AG20443 (cell line): ENCODE measurements at places on chromosomes 6 and 20.

- peak; percentile 21 for DNase-seq
Measured at GRCh38 chr6:101083533-101084175, 202.5 kb upstream of the ASCC3 start.

GRCh38 chr6:62721408-62721807, 435.4 kb upstream of the KHDRBS2 start:
- DNase-seq, result no peak

DNA sequence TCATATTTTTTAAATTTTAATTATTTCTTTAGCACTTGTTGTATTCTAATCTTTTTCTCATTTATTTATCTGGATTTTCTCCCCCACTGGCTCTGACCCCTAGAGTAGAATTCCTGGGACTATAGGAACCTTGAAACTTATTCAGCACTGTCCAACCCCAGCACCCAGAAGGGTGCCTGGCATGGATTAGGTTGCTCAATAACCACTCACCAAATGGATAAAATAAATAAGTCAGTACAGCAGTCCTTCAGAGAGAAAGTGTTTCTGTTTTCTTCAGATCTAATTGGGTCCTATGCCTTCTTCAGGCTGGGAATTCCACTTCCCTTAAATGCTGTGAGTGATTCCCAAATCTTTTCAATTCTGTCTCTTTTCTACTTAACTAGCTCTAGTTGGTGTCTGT, 206.2 kb downstream of the PTPRK start:
- DNase-seq, result no peak

DNA sequence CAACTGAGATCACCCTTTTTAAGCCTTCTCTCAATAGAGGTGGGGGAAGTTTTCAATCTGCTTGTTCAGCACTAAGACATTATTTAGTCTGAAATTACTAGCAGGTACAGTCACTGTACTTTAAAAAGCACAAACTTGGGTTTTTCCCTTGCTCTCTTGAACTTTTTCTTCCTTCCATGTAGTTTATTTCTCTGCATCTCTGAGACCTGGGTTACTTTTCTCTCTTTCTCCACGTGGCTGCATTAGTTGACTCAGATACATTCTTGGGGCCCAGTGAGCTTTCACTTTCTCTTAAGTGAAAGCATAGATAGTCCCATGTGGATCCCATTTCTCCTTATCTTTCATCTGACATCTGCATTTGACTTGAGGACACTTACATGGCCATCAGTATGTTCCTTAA, 433.9 kb upstream of the MAP3K7 start:
- no peak for DNase-seq

DNA sequence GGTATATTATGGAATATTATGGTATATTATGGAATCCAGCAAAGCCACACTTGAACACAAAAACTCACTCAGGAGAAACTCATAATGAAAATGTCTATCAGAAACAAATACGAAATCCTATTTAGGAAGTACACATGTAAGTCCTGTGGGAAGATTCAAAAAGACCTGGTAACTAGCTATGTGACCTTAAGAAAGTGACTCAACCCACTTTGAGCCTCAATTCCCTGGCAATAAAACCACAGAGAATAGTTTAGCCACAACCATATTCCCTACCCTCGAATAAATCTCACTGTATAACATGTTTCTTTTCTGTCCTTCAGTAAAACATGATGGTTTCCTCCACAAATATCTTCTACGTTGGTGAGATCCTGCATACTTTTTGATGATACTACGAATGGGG, 56.4 kb downstream of the ZMYND8 start:
- DNase-seq, result no peak

GRCh38 chr6:81751388-81752083, 945 bp downstream of the TENT5A start:
- peak; percentile 38 for DNase-seq

DNA sequence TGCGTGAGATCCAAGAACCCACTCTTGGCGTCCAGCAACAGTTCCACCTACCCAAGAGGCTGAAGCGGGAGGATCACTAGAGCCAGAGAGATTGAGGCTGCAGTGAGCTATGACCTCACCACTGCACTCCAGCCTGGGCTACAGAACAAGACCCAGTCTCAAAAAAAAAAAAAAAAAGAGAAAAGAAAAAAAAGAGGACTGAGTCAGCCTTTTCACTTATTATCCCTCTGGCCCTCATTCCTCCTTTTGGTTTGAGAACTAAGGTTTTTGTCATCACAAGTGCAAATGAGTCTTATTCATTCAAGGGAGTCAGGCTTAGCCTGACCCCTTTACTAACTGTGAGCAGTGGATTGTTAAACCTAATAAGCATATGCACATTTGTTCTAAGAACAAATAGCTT, 37.9 kb upstream of the JARID2 start:
- DNase-seq, result peak; percentile 20

- no peak for DNase-seq
Measured at GRCh38 chr6:70889270-70889669, 67.6 kb downstream of the B3GAT2 start.

GRCh38 chr6:54072635-54073313, 38.5 kb upstream of the MLIP start:
- DNase-seq, result no peak

- DNase-seq, result no peak
Measured at GRCh38 chr6:72084992-72085569, 198.7 kb downstream of the RIMS1 start.

DNA sequence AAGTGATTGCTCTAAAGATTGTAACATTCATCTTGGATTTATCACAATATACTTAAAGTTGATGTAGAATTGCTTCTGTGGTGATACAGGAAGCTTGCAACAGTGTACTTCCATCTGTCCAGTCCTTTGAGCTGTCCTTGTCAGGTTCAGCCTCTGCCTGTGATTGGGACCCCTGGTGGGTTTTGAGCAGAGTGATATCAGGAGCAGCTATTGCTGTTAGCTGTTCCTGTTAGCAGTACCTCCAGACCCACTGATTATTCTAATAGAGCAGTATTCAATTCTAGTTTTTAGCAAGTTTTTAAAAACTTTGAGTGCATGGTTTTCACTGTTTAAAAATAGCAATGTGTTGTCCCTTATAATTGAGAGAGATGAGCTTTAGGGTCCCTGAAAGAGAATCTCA, 48.8 kb downstream of the TULP4 start:
- DNase-seq, result no peak

DNA sequence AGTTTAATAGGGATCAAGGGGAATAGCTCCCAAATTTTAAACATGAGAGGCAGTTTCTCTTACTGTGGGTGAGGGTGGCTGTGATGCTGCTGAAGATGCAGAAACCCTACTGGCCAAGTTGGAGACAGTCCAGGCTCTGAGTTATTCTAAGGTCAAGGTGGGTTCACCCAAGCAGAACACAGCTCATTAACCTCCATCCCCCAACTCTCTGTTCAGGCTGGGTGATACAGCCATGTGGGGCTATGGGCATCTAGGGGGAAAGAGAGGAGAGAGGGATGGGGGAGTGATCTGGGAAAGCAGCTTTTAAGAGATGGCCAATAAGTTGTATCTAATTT, 18.9 kb upstream of the TRAM2 start:
- no peak for DNase-seq

- DNase-seq, result no peak
Measured at GRCh38 chr6:155171747-155172449, 91.9 kb upstream of the CLDN20 start.

DNA sequence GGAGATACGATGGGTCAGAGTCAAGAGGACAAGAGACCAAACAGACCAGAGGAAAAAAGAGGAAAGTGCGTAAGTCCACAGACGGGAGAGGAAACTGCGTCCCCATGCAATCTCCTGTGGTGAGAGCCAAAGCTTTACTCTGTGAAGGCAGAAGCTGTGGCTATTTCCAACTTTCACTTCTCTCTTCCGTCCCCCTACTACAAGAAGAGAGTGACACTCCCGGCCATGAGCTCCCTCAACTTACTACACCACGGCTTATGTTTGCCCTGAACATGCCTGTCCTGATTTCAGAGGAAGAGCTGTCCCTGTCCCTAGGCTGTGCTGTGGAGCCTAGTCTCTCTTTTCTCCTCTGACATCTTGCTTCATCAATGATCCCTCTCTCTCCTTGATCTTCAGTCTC, 11.5 kb upstream of the SSR1 start:
- DNase-seq, result no peak

GRCh38 chr6:169450097-169450496, 196.5 kb upstream of the THBS2 start:
- DNase-seq, result no peak

DNA sequence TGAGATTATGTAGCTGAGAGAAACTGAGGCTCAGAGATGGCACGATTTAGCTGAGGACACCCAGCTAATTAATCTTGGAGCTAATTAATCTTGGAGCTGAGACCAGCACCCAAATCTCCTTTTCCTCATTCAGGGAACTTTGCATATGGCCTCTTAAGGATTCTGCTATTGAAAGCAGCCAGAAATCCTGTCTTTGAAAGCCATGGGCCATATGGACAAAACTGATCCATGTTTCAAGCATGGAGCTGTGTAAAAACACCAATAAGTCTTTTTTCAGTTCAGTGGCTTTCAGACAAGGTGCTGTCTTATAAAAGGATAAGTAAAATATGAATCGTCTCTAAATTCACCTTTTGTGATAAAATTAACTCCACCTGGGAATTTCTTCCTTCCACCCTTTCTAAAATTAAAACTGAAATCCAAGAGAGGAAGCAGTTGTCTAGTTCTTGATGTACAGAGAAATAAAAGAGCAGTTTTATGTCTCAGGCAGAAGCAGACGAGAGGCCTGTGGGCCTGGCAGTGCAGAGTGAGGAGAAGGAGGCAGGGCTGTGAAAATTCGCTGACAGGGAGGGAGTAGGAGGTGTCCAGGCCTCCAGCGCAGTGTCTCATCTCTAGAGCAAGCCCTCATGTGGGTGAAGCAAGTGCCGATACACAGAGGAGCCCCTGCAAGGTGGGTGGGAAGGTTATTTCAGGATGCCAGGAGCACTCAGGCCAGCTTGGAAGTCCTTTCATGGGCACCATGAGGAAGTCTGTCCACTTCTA, 266.9 kb downstream of the UST start:
- no peak for DNase-seq

DNA sequence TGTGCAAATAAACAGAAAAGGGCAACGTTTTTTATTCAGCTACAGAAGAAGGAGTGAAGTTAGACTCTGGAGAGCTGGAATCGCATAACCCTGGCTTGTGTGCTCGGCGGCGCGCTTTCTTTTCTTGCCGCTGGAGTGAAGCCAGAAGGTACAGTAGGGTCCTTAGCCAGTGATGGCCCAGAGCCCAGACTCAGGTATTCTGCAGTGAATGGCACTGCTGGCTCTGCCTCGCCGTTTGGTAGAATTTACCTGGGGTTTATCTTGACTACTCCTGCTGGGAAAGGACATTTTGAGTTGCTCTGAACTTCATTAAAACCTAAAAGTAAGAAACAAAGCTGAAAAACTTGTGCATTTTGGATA, 56.9 kb upstream of the TIAM2 start:
- no peak for DNase-seq

DNA sequence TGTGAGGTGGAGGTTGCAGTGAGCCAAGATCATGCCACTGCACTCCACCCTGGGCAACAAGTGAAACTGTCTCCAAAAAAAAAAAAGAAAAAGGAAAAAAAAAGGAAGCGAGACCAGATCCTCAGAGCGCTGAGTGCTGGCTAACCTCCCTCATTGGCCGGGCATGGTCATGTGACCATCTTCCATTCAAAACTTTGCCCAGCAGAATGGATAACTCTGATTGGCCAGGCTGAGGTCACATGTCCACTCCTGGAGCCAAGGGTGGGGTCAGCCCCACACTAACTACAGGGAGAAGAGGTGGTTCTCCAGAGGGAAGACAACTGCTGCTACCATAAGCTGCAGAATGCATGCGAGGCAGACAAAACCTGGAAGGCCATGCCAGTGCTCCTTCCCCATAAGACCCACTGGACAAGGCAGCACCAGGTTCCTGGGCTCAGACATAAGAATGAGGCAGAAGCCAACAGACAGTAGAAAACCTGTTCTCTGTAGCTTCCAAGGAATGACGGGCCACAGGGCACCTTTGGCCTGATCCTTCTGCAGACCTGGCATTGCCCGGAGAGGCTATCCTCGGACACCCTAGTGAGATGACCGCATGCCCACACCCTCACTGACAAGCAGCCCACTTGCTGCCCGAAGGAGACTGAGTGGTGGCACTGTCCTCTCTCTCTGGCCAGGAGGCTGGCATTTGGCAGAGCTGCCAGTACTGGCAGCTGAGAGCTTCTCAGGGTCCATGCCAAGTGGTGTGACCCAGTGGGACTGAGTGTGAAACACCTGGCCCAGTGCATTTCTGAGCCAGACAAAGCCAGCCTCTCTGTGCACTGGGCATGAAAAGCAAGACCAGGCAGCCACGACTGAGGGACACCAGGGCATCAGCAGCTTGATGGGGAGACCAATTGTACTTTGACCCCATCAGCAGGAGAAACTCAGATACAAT, 311.9 kb upstream of the SULF2 start:
- DNase-seq, result no peak

DNA sequence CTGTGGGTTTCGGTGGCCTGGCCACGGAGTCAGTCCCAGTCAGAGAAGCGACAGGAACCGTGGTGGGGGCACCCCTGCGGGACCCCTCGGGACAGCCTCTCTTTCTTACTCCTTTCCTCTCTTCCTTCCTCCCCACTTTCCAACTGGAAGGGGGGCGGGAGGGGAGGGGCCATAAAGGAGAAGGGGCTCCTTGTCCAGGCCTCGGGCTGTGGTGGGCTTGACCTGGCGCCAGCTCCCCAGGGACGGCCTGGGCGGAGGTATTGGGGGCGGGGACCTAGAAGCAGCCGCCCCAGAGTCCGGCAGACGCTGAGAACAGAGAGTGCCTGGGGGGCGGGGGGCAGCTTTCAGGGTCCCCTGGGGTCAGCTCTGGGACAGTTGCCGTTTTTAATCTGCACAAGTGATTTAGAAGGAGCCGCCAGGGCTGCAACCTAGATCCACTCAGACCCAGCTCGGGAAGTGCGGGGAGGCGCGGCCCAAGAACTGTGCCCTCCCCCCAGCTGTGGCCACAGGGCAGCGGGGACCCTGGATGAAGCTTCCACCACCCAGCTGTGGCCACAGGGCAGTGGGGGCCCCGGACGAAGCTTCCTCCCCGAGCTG, 6.4 kb upstream of the ABHD16B start:
- no peak for DNase-seq

DNA sequence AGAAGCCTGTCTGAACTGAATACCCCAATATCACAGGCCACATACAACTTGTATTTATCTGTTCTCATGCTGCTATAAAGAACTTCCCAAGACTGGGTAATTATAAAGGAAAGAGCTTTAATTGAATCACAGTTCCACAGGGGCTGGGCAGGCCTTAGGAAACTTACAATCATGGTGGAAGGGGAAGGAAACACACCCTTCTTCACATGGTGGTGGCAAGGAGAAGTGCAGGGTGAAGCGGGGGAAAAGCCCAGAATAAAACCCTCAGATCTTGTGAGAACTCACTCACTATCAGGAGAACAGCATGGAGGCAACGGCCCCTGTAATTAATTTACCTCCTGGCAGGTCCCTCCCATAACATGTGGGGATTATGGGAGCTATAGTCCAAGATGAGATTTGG, 50.3 kb upstream of the FNDC1 start:
- no peak for DNase-seq
